ENCODE measurements at places on chromosomes 5 and 9.

DNA sequence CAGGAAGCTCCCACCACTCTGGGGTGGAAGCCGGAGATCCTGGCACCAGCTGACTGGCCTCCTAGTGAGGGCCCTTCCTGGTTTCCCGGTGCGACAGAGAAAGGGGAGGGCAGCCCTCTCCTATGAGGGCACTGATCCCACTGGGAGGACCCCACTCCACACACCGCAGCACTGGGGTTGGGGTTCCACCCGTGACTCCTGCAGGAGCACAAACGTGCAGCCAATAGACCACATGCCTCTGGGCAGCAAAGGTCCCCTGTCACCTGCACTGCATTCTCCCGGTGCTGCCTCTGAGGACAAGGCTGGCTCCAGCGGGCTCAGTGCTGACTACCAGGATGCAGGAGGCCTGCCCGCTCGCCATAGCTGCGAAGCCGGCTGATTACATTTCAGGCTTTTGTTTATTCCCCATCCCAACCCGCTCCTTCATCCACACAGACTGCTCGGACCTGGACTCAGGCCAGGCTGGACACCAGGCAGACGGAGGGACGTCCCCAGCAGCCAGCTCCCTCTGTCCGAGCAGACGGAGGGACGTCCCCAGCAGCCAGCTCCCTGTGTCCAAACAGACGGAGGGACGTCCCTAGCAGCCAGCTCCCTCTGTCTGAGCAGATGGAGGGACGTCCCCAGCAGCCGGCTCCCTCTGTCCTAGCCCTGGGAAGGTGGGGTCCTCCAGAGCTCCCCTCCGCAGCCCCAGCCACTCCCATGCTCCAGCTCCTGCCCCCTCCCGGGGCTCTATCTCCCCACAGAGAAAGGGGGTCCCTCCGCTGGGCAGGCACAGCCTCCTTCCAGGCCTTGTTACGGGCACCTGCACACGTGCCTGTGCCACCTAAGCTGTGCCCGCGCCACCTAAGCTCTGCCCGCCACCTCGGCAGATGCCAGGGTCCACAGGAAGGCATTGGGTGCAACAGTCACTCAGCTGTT is 8.8 kb upstream of the CEP72 start:
- no peak for DNase-seq

DNA sequence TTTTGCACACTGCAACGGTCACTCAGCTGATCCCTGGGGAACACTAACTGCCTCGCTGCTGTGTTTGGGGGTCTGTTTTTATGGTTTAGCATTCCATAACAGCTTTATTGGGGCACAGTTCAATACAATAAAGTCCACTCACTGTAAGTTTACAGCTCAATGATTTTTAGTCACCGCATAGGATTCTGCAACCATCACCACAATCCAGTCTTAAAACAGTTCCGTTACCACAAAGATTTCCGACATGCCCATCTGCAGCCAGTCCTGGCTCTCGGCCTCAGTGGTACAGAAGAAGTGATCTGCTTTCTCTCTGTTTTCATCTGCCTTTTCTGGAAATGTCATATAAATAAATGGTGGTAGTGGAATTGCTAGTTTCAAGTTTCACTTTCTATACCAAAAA is 23.6 kb downstream of the OR2V2 start:
- peak; percentile 47 for DNase-seq

GRCh38 chr5:72848474-72849428 is 32.3 kb downstream of the TNPO1 start:
- peak; percentile 73 for DNase-seq

DNA sequence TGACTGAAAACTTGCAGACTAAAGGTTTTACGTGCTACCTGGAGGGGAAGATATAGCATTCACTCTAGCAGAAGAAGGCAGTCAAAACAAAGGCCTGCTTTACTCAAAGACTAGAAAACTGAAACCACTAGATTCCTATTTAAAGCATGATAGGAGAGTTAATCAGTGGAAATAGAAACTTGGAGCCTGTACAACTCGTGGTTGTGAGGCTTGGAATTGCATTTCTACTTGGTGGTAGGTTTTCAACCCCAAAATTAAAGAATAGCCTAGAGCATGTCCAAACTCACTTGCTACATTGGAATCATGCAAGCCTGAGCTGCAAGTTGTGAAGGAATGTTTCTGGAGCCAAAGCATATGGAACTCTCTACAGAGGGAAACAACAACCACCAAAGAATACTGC is 1526.4 kb upstream of the NUDT12 start:
- DNase-seq, result no peak

- DNase-seq, result peak; percentile 84
Observed at GRCh38 chr5:132751444-132751843, 4.2 kb downstream of the CCNI2 start.

DNA sequence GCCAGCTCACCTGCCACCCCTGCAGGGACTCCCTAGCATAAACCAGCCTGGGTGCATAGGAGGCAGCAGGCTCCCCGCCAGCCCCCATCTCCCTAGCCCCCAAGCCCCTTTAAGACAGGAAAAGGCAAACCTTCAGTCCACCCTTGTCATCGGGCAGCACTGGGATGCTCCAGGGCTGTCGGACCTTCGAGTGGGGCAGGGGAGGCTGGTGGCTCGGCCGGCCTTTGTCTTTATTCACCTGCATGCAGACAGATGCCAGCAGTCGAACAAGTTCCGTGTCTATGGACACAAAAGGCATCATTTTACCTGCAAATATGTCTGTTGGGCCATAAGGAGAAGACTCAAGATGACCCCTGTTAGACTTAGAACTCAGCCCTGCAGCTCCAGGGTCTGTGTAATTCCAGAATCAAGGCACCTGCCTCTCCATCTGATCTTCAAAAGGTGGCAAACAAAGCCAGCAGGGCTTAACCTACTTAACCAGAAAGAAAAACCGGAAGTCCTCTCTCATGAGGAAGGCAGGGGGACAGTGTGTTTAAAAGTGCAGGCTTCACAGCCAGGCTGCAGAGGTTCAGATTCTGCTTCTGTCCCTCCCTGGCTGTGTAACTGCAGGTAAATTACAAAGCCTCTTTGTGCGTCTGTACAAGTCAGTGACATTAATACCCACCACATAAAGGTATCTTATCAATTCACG is 16.2 kb downstream of the ANKS6 start:
- no peak for DNase-seq

DNA sequence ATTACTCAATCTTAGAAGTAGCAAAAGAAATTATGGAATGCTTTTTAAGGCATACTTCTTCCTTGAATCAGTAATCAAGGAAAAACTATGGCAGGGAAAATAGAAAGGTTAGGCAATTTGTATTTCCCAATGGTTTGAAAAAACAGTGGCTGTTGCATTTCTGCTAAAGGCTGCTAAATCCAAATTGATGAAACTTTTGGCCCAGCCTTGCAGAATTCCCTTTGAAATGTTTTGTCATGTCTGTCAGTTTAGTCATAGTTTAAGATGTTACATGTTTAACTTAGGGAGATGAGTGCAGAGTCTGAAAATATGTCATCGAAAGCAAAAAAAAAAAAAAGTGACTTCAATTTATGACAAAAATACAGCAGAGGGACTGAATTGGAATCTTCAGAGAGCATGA is 878.9 kb upstream of the WWC1 start:
- DNase-seq, result no peak

DNA sequence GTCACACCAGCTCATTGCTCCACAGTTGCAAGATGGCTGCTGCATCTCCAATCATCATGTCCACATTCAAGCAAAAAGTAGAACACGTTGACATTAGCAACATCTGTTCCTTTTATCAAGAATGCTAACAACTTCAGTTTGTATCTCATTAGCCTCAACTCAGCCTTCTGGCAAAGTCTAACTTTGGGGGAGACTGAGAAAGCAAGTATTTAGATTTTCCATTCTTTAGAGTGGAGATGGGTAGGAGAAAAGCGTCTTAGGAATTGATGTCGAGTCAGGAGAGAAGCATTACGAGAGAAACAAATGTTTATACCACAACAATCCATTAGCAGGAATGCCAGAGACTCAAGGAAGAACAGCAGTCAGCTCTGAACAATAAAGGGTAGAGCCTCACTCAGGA is 446.3 kb downstream of the ENC1 start:
- no peak for DNase-seq

DNA sequence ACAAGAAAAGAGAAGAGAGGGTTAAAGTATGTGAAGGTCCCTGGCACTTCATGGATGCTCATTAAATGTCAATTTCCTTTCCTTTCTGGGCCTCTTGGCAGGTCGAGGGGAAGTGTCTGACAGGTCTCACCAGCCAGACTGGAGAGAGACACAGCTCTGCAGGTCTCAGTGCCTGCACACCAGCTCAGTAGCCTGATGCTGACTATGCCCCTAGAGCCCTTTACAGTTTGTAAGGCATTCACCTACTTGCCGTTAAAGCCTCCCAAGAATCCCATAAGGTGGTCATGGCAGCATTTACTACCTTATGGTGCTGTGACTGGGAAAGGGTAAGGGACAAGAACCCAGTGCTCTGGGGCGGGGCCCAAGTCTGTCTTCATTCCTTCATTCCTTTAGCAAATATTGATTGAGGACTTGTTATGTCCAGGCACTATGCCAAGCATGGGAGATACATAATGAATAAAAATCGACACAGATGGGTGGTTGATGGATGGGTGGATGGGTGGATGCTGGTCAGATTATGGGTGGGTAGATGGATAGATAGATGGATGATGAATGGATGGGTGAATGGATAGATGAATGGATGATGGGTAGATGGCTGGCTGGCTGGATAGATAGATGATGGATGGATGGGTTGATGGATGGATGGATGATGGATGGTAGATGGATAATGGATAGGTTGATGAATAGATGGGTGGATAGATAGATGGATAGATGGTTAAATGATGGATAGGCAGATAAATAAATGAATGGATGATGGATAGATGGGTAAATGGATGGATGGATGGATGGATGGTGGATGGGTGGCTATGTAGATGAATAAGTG is 21.3 kb upstream of the KIF12 start:
- DNase-seq, result no peak

GRCh38 chr5:170361616-170362015 is 27.6 kb downstream of the KCNMB1 start:
- DNase-seq, result no peak

DNA sequence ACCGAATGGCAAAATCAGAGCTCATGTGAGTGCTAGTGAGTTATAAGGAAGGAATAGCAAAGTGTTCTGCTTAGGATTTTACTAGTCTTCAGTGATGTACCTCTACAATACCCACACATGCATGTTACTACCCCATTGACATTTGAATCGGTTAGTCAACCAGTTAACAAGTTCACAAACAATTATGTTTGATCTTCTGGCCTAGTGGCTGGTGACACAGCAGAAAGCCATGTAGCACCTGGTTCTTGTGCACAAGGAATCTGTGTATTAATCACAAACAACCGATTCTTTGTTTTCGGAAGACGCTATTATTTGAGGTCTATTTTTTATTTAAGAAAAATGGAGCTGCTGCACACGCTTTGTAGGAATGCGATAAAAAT is 41.9 kb downstream of the NTRK2 start:
- no peak for DNase-seq

DNA sequence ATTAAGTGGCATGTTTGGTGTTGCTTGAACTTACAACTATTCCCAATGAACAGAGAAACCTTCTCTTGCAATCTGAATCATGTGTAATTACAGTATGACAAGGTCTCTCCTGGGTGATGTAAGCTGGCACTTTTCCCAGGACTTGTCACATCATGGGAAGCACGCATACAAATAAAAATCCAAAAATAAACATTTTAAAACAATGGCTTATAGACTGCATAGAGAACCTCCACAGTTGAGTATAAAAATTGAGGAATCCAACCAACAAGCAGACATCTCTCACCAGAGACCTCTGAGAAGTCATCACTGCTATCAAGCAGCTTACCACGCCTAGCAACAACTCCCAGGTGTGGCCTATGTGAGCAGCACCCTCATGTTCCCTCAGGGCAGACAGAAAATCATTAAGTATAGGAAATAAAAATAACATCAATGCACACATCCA is 3.9 kb downstream of the MLLT3 start:
- peak; percentile 80 for DNase-seq

DNA sequence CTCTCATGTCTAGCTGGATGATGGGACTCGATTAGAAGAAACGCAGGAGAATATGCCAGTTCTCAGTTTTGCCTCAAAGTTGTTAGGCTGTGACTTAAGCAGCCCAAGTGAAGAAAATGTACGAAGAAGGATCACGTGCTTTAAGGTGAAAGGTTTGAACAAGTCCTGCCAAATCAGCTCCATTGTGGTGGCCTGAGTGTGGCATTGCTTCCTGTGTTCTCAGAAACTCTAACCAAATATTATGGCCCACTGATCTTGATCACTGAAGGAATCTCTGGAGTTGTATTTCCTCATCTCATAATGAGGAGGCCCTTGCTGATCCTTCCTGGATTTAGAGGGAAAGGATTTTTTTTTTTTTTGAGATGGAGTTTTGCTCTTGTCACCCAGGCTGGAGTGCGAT is 44.0 kb downstream of the OTULIN start:
- no peak for DNase-seq

DNA sequence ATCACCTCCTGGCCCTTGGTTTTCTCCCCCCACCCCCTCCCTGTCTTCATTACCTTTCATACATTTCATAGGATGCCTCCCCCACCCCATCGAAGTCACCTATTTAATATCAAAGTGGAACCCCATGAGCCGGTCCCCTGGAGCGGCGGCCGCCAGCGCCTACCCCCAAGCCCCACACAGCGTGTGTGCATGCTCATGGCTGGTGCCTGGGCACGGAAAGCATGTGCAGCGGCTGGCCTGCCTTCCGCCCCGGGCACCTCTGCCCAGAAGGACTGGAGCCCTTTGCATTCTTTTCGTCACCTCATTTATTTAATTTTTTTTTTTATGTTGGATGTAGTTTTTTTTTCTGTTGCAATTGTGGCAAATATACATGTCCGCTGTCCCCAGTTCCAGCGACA is 116.2 kb downstream of the WNK2 start:
- no peak for DNase-seq

DNA sequence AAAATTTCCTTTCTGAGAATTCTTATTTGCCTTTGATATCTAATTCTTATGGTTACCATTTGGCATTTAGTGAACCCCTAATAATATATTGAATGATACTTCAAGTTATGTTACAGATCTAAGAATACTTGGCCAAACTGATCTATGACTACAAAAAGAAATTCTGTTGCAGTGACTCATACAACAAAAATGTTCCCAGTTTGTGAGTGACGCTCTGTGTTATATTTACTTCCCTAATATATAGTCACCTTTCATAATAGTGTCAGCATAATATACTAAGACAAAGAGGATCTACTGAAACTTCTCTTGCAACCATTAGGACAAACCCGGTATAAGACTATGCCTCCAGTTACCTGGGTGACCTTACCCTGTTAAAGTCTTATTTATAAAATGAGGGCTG is 216.9 kb upstream of the TLX3 start:
- DNase-seq, result peak; percentile 37

DNA sequence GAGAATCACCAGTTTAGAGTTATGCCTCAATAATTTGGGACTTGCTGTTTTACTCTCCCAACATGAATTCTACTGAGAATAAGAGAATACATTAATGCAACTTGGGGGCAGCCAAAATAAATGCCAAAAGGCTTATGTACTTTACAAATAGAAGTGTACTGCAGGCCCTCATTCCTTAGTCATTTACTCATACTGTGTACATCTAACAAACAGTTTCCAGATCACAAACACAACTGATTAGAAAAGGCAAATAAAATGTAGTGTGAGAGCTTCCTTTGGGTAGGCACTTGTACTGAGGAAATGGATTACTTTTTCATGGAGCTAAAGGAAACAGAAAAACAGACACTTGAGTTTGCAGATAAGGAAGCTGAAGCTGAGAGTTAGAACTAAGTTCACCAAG is 12.6 kb downstream of the ANKDD1B start:
- DNase-seq, result no peak

GRCh38 chr5:131640043-131640856 is 5.2 kb upstream of the RAPGEF6 start:
- peak; percentile 70 for DNase-seq

GRCh38 chr9:11141357-11141756 is 528.6 kb upstream of the PTPRD start:
- no peak for DNase-seq
